ENCODE measurements at places on chromosomes 12 and 14.

- peak; percentile 70 for DNase-seq
These were observed 82.0 kb upstream of the HMGA2 start for GRCh38 chr12:65742018-65743010.

DNA sequence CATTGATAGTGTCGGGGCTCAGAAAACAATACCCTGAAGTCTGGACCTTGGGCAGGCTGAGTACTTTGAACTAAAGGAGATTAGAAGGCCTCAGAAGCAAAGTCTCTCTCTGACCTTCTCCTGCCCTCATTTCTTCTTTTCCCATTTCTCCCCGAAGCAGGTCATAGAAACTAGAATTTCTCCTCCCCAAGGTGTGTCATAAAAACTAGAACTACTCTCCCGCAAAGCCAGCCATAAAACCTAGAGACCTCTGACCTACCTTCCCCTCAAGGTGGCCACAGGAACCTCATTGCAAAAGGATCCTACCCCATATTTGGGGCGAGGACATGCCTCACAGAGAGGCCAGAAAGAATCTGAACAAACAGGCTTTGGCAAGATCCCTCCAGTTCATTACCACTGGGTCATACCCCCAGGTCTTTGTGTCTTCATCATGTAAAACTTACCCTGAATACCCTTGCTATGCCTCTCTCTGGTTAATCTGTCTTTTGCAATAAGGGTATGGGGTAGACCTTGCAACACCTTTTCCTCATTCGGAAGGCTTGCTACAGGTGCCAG lies 64.7 kb upstream of the ZFP36L1 start:
- no peak for DNase-seq

DNA sequence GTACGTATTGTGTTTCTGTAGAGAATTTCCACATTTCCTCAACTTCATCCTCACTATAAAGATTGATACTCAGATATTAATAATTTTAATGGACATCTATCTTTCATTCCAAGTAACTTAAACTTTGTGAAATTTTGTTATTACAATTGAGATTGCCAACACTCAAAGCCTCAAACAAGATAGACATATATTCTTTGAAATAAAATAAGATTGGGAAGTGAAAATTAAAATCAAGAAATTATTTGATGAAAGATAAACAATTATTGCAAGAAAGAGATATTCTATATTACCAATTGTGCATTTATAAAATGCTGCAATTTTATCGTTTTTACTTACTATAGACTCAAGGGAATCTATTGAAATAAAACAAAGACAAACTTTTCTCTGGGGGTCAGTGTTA lies at the start of gene OR6C6:
Gene OR6C6 (minus strand): TSS at position 101 of the 400 bp plus-strand sequence. CDS start 1,337 bp downstream, outside the sequence.
- DNase-seq, result no peak

DNA sequence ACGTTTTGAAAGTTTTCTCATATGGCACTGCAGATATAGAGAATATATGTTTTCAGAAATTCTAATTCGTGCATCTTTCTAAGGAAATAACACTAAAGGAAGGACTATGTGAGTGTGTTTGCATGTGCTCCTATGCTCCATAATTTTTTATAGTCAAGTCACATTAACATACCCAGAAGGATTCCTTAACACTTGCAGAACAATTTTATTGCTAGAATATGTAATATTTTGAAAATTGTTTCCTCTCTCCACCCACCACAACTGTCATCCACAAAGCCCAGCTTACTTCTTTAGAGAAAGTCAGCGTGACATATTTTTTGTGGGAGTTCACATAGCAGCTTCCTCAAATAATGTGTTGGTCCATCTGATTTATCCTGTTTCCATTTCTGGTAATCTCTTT lies 604.6 kb upstream of the MGAT4C start:
- DNase-seq, result no peak

DNA sequence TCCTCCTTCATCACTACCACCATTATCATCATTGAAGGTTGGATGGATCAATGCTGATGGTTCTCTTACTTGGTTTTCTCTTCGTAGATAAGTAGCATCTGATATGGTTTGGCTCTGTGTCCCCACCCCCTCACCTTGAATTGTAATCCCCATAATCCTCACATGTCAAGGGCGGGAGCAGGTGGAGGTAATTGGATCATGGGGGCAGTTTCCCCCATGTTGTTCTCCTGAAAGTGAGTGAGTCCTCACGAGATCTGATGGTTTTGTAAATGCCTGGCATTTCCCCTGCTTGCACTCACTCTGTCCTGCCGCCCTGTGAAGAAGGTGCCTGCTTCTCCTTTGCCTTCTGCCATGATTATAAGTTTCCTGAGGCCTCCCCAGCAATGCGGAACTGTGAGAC lies 172.4 kb upstream of the PWP1 start:
- no peak for DNase-seq

DNA sequence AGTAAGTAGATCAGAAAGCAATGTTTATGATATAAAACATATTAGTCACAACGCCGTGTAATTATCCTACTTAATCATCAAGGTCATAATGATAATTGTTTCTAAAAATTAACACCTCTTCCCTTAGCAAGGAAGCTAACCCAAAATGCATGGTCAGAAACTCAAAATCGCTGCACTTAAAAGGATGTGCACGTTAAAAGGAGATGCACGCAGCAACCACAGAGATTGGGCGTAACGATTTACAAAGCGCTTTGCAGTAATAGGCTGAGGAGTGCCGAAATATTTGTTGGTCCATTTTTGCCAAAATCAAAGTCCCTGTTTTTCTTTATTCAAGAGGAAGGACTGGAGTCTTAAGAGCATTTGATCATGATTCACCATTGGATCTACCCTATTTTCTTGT lies 1077.2 kb downstream of the VRK1 start:
- no peak for DNase-seq

- DNase-seq, result no peak
These were observed 3.4 kb upstream of the TMEM19 start for GRCh38 chr12:71682466-71682865.

DNA sequence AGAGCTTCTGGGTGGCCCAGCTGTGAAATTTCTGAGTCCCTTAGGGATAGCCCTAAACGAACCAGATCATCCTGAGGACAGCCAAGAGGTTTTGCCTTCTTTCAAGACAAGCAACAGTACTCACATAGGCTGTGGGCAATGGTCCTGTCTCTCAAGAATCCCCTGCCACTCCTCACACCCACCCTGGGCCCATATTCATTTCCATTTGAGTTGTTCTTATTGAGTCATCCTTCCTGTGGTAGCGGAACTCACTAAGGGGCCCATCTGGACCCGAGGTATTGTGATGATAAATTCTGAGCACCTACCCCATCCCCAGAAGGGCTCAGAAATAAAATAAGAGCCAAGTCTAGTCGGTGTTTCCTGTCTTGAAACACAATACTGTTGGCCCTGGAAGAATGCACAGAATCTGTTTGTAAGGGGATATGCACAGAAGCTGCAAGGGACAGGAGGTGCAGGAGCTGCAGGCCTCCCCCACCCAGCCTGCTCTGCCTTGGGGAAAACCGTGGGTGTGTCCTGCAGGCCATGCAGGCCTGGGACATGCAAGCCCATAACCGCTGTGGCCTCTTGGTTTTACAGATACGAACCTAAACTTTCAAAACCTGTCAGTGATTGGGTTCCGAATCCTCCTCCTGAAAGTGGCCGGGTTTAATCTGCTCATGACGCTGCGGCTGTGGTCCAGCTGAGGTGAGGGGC lies 38.9 kb downstream of the DAD1 start:
- DNase-seq, result no peak

DNA sequence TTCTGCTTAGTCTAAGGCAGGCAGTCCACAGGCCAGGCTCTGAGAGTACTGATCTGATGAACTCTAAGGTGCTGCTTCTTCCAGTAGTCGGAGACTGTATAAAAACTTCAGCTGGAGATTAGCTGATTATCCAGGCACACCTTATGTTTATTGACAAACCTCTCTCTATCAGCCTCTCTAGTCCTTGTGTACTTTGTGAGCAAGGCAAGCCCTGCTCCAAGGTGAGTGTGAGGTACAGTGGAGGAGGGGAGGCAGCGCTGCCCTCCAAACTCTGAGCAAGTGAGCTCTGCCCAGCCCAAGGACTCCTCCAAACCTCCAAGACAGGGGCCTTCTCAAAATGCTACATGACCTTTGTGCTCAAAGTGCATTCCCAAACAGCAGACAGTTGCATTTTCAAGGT lies 95.9 kb upstream of the CDKN3 start:
- DNase-seq, result no peak

DNA sequence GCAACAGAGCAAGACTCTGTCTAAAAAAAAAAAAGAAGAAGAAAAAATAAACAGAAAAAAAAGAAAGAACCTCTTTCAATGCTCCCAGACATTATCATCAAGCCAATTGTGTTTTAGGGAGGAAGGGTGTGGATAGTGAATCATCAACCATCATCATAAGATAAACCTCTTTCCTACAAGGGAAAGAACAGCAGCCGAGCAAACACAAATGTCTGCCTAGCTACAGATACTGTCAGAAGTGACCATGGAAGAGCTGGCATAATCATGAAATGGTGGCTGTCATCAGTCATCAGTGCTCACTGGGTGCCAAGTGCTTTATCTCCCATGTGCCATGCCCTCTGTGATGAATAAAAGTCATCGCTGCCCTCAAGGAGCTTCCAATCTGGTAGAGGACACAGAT lies 46.6 kb downstream of the SLC17A8 start:
- peak; percentile 34 for DNase-seq

DNA sequence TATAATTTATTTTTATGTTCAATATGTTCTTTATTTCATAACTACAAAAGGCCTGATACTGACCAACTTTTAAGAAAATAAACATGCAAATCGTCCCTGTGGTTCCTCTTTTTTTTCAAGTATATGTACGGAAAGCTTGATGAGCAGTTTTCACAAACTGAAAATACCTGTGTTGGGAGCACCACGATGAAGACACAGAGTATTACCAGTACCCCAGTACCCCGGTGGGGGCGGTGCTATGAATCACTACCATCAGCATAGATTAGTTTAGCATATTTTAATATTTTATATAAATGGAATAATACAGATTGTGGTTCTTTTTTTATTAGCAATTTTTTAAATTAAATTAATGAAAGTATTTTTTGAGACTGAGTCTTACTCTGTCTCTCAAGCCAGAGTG lies 7.0 kb downstream of the B4GALNT3 start:
- no peak for DNase-seq

DNA sequence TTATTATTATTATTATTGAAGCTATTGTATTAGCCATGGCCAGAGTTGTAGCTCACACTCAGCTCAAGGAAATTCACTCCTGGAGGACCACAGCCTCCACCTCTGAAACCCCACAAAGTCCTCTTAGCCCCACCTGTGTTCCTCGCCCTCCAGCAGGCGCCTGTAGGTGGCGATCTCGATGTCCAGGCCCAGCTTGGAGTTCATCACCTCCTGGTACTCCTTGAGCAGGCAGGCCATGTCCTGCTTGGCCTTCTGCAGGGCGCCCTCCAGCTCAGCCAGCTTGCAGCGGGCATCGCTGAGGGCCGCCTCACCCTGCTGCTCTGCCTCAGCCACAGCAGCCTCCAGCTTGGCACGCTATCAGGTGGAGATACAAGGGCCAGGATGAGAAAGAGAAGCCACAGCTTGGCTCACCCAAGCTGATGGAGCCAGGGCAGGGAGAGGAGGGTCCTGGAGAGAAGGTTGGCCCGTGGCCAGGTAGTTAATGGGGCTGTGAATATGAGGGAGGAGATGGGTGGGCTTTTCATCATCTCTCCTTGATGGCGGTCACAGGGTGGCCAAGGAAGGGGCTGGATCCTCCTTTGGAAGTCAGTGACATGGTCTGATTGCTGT lies 5.1 kb downstream of the KRT85 start:
- DNase-seq, result no peak

DNA sequence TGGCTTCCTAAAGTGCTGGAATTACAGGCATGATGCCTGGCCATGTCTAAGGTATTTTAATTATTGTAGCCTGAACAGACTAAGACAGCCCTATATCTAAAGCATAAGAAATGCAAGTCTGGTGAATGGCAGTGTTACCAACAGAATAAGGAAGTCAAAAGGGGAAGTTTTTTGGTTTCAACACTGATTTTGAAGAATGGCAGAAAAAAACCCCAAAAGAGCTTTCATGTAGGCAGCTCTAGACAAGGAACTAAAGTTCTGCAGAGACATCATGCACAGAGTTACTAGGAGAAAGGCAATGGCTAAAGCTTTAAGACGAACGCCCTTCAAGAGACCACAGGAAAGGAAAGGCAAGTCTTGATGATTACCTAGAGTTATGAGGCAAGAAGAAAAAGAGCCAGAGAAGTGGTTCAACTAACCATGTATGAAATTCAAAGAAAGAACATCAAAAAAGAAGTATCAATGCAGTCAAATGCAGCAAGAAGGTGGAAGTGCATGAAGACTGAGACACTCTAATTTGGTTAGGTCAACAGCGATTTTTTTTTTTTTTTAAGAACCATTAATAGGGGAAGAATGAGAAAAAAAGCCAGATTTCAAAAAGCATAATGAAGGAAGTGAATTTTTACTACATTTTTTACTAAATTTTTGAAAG lies 50.8 kb downstream of the RPS6KA5 start:
- DNase-seq, result no peak

GRCh38 chr14:63991833-63992232 lies 139.0 kb downstream of the SYNE2 start:
- no peak for DNase-seq

DNA sequence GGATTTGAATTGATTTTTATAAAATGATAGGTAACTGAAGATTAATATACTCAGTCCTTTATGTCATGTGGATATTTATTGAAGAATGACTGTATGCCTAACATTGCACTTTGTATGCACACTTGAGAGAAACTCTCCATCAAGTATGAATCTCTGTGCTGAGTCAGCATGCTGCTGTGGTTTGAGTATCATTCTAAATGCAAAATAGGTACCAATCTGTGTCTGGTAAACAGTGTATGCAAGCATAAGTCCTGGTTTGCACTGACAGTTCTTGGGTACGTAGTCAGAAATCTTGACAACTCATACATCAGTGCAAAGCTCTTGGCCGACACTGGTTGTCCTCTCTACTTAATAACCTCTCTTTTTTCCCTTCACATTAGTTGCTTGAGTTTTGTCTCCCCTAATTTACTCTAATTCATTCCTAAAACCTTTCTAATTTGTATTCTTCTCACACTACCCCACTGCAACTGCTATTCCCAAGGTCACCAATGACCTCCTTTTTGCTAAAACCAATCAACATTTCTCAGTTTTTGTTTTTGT lies 21.8 kb downstream of the MGAT4C start:
- DNase-seq, result no peak

DNA sequence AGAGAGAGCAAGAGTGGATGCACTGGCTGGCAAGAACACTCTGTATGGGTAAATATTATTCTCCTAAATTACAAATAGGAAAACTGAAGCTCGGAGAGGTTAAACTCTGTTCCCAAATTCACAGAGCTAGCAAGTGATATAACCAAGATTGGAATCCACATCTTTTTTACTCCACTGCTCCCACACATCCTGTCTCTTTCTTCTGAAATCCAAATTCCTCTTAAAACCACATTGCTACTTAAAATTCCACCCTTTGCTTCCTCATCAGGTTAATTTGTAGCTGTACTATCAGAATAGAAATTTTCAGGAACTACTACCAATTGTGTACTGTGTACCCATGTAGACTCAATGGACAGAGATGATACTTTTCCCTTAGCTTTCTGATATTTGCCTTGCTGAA lies 74.4 kb downstream of the ARMH4 start:
- peak; percentile 52 for DNase-seq

Measured in GM23248 (cell line).